ENCODE measurements at places on chromosomes 12 and 14.

GRCh38 chr14:32661216-32661615 lies 277.5 kb upstream of the NPAS3 start:
- DNase-seq = no peak

DNA sequence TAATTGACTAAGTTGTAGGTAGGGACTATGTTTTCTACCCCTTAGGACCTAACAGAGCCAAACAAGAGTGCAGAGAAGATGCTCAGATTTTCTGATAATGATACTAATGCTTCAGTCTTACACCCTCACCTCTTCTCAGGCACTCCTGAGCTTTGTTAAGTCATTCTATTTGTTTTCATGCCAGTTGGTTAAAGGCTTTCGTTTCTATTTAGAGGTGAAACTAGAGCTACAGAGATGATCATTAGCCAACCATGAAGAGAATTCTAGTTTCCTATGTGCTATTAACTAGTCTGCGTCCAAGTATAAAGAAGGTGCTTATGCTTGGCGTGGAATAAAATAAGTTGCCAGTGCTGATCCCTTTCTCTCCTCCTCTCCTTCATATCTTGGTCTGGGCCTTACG lies 34.6 kb upstream of the PYGL start:
- DNase-seq = no peak

DNA sequence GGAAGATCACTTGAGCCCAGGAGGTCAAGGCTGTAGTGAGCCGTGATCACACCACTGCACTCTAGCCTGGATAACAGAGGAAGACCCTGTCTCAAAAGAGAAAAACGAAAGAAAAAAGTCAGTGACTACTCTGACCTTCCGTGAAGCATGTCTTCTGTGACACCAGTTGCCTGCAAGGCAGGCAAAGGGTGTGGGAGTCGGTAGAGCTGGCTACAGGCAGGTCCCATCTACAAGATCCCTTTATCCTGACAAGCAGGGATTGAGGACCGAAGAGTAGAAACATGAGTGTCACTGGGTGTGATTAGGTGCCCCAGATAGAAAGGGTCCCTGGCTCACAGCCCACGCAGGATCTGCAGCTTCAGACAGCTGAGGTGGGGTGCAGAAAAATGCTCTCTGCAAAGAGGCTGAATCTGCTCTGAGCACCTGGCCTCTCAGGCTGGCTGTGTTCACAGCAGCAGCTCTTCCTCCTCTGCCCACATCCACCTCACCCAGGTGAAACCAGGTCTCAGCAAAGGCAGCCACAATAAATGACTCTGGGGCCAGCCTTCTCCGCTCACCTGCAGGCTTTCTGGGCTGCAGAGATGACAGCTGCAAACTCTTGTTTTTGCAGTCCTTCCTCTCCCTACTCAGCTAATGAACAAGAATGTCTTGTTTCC lies 28.6 kb upstream of the HSP90B1 start:
- no peak for DNase-seq

GRCh38 chr14:37493606-37494005 lies 101.4 kb downstream of the FOXA1 start:
- no peak for DNase-seq

GRCh38 chr12:45231515-45232145 lies 15.7 kb downstream of the ANO6 start:
- DNase-seq = peak; percentile 62

GRCh38 chr12:53200458-53201176 lies 6.4 kb downstream of the ITGB7 start:
- DNase-seq = no peak

GRCh38 chr14:64673316-64673715 lies 30.9 kb upstream of the PLEKHG3 start:
- no peak for DNase-seq

- no peak for DNase-seq
Observed at GRCh38 chr12:92365836-92366235, 220.2 kb upstream of the BTG1 start.

GRCh38 chr14:104940526-104941150 lies 16.0 kb downstream of the PLD4 start:
- DNase-seq = no peak

- DNase-seq = peak; percentile 76
Observed at GRCh38 chr12:12007001-12007712, 63.6 kb upstream of the BCL2L14 start.

DNA sequence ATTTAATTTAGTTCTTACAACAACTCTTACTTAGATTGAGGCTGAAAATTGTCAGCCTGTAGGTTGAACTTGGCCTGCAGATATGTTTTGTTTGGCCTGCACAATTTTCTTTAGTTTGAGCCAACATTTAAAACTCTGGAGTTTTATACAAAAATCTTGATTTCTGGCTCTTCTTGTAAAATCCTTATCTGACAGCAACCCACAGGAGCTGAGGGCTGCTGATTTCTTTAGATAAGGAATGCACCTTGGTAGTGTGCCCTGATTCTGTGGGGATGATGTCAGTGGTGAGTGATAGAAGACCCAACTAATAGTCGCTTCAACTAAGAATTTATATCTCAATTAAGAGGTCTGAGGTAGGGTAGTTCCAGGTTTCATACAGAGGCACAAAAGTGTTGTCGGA lies 49.5 kb downstream of the SOCS2 start:
- DNase-seq = no peak

DNA sequence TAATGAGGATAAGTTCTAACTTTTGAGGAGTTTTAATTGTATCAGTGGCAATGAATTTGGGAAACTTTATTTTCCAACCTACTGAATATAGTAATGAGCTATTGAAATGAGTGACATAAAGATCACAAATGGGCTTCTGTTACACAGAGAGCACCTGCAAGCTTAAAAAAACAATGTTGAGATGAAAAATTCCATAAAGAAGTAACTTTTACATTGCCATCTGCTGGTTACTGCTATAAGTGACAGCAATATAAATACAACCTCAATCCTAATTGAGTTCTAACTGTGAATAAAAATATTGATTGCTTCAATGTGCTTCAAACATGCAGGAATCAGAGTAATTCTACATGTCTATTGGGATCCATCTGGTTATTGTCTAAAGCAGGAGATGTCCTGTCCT lies 14.2 kb downstream of the WIF1 start:
- DNase-seq = no peak

DNA sequence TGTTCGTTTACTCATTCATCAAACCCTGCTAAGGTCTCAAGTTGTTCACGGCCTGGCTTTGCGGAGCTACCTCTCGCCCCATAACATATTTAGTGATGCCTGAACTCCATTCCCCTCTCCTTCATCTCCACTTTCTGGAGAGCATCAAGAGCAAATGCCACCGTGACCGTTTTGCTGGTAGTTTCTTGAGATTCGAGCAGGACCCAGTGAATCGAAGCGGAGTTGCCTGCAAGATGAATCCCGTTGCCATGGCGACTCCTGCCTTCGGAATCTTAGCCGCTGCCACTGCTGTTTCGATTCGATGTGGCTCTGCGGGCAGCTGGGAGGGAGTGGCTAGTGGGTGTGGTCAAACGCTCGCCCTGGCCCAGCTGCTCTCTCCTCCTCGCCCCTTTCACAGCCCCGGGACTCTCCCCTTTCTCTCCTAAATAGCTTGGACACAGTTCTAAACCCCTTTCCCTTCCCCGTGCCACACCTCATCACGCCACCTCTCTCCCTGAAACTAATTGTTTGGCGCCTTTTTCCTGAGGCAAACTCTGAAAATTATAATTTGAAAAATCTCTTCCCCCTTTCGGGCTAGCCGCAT lies 1.4 kb downstream of the DAAM1 start:
- peak; percentile 89 for DNase-seq

GRCh38 chr14:24051789-24052655 lies at the start of gene CARMIL3:
CARMIL3 (plus strand) TSS chr14:24052009; CDS start chr14:24052154, 145 bp downstream.
- DNase-seq = peak; percentile 30

DNA sequence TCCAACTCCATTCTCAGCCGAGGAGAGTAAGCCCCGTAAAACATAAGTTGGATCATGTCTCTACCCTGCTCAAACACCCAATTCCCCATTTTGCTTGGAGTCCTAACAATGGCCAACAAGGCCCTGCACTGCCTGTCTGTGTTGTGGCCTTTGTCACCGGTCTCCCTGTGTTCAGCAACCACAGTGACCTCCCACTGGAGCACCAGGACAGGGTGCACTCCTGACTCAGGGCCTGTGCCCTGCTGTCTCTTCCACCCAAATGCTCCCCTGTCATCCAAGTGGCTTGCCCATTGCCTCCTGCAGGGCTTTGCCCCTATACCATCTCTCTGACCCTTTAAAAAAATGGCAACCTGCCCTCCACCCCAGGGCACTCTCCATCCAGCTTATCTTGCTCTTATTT lies 4.4 kb upstream of the KRT85 start:
- DNase-seq = no peak

DNA sequence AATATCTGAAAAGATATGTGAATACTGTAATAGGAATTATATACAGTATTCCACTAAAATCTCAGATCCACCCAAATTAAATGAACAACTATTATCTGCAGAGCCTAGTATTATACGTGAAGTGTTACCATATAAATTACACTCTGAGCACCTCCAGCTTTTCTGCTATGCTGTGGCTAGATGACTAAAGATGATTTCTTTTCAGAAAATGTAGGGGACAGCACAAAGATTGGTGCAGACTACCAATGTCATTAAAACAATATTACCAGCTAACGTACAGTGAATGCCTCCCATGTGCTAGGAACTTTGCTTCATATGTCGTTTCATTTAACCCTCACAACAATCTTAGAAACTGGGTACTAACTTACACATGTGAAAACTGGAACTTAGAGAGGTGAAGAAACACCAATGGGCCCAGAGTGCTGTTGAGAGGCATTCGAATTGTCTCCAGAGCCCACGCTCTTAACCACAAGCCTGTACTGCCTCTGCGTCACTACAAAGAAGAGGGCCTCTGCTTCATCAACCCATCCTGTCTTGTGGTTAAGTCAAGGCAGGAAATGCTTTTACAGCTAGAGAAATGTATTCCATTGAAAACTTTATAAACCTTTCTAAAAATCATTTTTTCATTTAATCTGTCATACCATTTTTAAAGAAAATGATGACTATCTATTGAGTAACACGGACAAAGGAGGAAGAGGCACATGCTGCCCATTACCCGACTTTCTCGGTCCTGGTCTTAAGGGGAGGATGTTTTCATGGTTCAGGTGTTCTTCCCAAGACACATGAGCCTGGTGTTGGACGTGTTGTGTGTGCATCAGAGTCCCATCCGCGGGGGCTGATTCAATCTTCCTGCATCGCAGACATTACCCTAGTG lies 1.3 kb downstream of the GPR65 start:
- no peak for DNase-seq

GRCh38 chr12:103687253-103687652 lies 100.2 kb downstream of the STAB2 start:
- DNase-seq = no peak

DNA sequence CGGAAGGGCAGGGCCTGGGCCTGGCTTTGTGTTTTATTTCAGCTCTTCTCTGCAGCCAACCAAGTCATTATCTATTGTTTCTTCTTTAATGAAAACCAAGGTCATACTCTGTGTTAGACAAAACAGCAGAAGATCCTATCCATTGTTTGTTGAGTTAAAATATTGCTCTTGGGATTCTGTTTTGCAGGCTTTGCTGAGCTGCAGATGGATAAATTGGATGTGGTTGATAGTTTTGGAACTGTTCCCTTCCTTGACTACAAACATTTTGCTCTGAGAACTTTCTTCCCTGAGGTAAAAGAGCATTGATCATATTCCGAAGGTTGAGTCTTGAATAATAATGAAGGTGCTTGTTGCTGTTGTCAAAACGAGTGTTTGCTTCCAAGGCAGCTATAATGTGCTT lies 106.6 kb downstream of the PLXNC1 start:
- no peak for DNase-seq

DNA sequence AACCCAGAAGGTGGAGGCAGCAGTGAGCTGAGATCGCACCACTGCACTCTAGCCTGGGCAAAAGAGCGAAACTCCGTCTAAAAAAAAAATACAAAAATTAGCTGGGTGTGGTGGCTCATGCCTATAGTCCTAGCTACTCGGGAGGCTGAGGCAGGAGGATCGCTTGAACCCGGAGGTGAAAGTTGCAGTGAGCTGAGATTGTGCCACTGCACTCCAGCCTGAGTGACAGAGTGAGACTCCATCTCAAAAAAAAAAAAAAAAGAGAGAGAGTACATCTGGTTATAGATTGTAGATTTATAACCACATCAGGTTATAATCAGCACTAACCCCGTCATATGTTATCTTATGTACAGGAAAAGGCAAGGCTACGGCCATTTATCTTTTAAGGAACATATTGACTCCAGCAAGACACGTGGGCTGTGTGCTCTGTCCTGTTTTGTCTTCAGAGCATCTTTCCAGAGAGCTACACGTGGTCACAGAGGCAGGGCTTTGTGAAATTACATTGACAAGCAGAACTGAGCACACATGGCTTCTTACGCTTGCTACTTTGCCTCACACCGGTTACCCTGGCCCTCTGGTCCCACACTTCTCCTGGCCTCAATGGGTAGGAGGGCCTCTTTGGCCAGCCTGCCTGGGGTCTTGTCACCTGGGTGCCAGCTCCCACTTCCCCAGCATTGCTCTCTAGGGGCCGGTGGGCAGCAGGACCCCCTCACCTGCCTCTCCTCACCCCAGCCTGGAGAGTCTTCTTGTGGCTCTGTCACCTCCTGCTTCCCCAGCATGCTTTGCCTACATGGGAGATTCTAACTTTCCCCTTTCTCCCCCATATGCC lies 6.8 kb upstream of the DYNC1H1 start:
- DNase-seq = no peak

- DNase-seq = no peak
Observed at GRCh38 chr12:132543298-132544079, 53.5 kb downstream of the FBRSL1 start.

- no peak for DNase-seq
Observed at GRCh38 chr14:81784084-81784483, 250.4 kb upstream of the SEL1L start.
